NCI-H1092 treated with DMSO at 0.1 percent for 48 hours (cell line): ENCODE measurements at places on chromosomes 12 and 14.

DNA sequence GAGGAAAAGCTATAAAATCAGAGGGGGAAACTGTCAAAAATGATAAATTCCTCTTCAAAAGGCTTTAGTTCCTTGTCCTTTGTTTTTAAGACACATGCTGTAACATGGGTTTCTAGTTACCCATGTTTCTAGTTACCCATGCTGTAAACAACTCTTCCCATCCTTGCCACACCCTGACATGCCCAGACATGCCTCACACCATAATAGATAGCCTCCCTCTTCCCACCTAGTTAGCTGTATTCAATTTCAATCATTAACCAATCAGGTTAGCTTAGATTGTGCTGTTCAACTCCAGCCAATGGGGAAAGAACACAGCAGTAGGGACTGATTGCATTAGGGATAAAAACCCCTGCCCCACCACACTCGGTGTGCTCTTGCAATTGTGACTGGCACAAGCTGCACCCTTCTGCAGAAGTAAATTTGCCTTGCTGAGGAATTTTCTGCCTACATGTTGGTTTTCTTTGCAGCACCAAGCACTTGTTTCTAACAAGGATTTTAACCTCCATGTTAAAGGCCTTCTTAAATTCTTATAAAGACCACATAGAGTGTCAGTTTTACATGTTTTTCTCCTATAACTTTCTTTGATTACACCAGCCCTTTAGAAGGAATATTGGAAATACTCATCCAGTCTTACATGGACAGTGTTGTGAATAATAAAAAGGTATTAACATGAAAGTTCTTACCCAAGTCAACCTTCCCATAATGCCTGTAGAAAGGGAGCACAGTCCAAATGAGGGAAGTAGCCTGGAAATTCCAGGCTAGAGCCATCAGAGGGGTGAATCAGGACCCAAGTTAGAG is 32.5 kb upstream of the LALBA start:
- no peak for DNase-seq

DNA sequence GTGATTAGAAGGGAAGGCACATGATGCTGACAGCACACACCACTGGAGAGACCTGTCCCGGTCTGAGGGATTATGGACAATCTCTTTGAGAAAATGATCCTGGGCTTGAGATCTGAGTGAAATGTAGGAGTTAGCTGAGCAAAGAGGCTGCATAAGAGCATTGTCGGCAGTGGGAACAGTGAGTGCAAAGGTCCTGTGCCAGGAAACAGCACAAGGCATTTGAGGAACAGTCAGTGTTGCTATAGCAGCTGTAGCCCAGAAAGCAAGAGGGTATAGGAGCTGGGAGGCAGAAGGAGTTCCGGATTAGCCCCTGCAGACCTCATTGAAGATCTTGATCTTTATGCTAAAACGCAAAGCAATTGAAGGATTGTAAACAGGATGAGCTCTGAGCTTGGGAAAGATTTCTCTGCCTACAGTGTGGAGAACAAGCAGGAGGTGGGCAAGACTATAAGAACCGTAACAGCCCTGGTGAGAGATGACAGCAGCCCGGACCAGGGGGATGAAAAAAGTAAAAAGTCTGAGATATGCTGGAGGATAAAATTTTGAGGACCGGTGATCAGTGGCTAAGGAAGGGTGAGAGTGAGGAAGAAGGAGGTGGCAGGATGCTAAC is 28.5 kb downstream of the CFL2 start:
- DNase-seq: no peak

- DNase-seq: no peak
These were observed 9.4 kb upstream of the CNIH1 start for GRCh38 chr14:54450535-54450934.

DNA sequence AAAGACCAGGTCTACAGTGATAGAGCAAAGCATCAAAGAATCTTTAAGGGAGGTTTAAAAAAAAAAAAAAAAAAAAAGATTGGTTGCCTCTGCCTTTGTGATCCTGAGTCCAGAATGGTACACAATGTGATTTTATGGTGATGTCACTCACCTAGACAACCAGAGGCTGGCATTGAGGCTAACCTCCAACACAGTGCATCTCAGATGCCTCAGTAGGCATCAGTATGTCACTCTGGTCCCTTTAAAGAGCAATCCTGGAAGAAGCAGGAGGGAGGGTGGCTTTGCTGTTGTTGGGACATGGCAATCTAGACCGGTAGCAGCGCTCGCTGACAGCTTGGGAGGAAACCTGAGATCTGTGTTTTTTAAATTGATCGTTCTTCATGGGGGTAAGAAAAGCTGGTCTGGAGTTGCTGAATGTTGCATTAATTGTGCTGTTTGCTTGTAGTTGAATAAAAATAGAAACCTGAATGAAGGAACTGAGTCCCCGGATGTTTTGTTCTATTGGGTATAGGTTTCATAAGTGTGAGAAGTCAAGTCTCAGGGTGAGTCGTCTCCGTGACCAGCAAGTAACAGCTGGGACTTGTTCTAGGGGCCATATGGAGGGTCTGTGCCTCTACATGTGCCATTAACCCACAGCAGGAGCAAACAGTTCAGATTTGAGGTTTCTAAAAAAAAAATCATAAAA is 9.3 kb downstream of the PEBP1 start:
- DNase-seq: no peak

DNA sequence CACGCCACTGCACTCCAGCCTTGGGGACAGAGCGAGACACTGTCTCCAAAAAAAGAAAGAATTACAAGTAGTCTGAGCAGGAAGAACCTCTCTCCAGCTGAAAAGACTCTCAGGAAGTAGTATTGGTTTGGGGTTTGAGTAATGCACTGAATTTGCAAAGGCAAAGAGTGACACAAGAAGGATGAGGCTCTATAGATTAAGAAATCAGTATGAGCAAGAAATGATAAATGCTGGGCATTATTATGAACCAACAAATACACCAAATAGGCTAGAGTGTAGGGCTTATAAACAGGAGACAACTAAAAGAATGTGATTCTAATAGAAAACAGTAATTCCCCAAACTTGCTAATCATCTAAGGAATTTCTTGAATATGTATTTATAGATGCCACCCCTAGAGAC is 2.6 kb upstream of the SLC35E3 start:
- no peak for DNase-seq

GRCh38 chr12:11656550-11656949 is 7.1 kb downstream of the ETV6 start:
- no peak for DNase-seq

DNA sequence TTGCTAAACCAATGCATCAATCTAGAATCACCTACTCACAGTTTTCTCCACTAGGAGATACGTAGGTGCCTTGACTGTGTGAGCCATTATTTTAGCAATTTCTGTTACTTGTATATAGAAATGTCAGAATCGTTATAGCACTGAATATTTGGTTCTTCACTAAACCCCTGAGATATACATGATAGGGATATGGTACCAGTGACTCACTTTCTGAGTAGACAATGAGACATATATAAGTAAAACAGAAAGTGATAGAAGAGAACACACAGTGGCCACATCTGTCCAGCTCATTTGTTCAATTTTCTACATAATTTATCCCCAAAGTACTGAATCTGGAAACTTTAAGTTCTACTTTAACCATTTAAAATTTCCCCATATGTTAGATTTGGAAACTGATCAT is 1505.5 kb upstream of the TMEM132C start:
- no peak for DNase-seq

- no peak for DNase-seq
These were observed 18.2 kb downstream of the BICDL1 start for GRCh38 chr12:120007272-120007671.

GRCh38 chr12:30719060-30719459 is 23.4 kb upstream of the IPO8 start:
- no peak for DNase-seq

DNA sequence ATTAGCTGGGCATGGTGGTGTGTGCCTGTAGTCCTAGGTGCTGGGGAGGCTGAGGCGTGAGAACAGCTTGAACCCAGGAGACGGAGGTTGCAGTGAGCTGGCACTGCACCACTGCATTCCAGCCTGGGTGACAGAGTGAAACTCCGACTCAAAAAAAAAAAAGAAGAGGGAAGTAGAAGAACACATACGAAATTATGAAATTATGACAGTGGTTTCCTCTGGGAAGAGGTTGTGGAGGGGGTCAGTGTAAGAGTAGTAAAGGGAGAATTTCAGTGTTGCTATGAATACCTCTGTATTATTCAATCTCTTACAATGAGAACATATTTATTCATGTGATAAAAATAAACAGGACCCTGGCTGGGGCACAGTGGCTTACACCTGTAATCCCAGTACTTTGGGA is 24.7 kb upstream of the CSRNP2 start:
- DNase-seq: no peak

DNA sequence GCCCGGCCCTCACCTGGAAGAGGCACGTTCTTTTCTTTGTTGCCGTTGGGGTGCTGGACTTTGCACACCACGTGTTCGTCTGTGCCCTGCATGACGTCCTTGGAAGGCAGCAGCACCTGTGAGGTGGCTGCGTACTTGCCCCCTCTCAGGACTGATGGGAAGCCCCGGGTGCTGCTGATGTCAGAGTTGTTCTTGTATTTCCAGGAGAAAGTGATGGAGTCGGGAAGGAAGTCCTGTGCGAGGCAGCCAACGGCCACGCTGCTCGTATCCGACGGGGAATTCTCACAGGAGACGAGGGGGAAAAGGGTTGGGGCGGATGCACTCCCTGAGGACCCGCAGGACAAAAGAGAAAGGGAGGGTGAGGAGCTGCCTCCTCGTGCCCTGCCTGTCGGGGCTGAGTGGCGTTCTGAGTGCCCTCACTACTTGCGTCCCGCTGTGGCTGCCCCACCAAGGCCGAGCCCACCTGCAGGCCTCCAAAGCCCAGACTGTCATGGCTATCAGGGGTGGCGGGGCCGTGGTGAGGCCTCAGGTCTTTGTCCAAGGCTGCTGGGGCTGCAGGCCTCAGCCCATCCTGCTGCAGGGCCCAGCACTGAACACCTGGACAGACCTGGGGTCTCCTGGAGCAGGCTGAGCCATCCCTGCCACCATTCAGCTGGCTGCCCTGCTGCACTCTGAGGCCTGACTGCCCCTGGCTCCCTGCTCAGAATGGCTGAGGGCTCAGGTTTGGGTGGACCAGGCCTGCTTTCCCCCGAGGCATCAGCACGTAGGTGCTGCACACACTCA is 329.7 kb downstream of the TMEM121 start:
- DNase-seq: no peak

- DNase-seq: no peak
These were observed 113.6 kb upstream of the SLC35F4 start for GRCh38 chr14:57979376-57980048.

- DNase-seq: no peak
These were observed 60.8 kb downstream of the SLC24A4 start for GRCh38 chr14:92383805-92384204.

- no peak for DNase-seq
These were observed 26.2 kb upstream of the CKAP4 start for GRCh38 chr12:106274012-106274411.

DNA sequence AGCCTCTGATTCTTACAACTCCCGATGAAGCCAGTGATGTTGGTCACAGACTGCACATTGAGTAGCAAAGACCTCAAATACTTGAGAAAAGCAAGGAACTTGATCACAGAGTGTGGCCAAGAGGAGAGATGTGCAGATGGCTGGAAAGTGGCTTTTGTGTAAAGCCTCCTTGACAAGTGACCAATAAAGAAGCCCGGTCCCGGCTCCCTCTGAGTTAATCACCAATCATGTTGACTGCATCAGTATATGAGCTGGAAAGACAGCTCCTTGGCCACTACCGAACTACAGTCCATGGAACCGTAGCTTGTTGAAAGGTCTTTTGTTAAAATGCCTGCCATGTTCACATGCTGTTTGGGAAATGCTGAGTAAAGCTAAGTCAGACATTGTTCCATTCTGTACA is 23.7 kb upstream of the SERPINA6 start:
- DNase-seq: no peak

DNA sequence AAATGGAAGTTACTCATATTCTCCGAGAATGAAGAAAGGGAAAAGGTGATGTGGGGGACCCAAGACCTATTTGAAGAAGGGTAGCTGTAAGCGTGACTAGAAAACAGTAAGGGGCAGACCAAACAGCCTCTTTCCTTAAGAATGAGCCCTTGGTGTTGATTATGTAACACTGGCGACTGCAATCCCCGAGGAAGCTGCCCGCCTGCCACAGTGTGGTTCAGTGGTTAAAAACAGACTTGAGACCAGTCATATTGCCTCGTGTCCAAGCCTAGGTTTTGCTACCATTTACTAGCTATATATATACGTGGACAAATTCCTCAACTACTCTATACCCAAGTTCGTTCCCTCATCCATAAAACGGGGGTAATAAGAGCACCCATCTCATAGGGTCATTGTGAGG is 49.1 kb downstream of the SSPN start:
- no peak for DNase-seq

GRCh38 chr14:33848706-33849454 is 102.0 kb downstream of the EGLN3 start:
- peak; percentile 80 for DNase-seq

DNA sequence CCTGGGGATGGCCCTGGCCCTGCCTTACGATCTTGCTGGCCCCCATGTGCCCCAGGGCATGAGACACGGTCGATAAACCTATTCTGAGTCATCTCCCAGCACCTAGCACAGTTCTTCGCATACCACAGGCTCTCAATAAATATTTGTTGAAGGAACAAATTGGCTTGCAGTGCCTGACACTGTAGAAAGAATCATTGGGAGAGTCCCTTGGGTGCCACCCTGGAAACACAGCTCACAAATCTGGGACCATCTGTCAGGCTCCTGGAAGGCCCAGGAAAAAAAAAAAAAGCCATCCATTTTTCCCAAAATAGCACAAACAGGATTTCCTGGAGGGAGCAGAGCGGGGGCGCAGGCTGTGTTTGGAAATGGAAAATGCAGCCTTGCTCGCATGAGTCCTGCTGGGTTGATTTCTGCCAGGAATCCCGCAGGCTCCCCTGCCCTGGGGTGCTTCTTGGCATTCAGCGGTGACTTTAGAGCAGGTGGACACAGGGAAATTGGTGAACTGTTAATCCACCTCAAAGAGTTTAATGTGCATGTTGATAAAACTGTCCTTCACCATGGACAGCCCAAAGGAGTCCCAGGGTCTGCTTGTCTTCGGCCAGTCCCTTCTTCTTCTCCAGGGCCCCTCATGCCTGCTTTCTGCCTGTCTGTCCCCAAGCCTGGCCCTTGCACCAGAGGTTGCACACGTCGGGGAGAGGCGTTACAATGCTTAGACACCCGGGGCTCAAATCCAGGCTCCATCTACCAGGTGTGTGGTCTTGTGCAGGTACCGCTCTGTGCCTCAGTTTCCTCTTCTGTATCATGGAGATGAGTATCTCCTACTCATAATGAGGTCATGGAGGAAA is 106.1 kb upstream of the RFLNA start:
- peak; percentile 74 for DNase-seq

GRCh38 chr12:68468036-68468435 is 135.9 kb upstream of the MDM1 start:
- DNase-seq: no peak

- no peak for DNase-seq
These were observed 116.6 kb downstream of the ERC1 start for GRCh38 chr12:1107669-1108068.

- no peak for DNase-seq
These were observed 93.0 kb downstream of the PPP1R12A start for GRCh38 chr12:79841878-79842265.

DNA sequence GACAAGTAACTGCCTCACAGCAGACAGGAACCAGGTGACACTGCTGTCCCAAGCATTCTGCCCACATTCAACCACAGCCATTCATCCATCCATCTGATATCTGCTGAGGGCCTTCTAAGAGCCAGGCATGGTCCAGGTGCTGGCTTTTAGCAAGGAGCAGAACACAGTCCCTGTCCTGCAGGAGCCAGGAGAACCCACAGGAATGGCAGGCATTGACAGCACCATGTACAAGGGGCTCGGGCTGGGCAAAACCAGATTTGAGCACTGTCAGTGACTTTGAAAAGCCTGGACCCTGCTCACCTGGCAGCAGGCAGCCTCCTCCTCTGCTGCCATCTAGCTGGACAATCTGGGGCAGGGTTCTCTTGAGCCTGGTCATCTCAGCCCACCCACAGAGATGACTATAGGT is 137.0 kb downstream of the ZFP36L1 start:
- DNase-seq: peak; percentile 40
